IMR-90 (cell line): ENCODE measurements at places on chromosomes 7 and 10. TPM values are rescaled to one million over a fixed set of nuclear protein-coding genes. Genes with fewer than 3 reads are reported as not detected.

Gene PRSS37
- total RNA-seq: not detected in 2 replicates

DNA sequence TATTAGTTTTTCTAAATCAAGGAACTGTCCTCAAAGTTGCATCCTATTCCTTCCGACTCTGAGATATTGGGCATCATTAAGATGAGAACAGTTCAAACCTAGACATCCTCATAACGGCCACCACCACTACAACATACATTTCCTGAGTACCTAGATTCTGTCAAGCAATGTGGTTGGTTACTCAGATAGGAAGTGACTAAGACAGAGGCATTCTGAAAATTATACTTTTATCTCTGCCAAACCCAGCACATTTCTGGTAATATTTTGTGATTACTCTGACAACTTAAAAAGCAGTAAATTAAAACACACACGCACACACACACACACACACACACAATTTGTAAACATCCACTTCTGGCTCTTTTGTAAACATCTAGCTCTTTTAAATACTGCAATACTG is 291.2 kb upstream of the MEOX2 start:
- no peaks in the 10 kb centered on the region for H3K36me3 ChIP-seq
- H3K27me3 ChIP-seq: no peaks in the 10 kb centered on the region
- no peaks in the 10 kb centered on the region; the same call in 1 of the 2 replicates for H3K4me1 ChIP-seq
- no peak overlapping the region for H3K4me3 ChIP-seq
- DNase-seq: peak; percentile 63

Gene BBIP1
- total RNA-seq: 17.4 and 21.7 TPM in 2 replicates

DNA sequence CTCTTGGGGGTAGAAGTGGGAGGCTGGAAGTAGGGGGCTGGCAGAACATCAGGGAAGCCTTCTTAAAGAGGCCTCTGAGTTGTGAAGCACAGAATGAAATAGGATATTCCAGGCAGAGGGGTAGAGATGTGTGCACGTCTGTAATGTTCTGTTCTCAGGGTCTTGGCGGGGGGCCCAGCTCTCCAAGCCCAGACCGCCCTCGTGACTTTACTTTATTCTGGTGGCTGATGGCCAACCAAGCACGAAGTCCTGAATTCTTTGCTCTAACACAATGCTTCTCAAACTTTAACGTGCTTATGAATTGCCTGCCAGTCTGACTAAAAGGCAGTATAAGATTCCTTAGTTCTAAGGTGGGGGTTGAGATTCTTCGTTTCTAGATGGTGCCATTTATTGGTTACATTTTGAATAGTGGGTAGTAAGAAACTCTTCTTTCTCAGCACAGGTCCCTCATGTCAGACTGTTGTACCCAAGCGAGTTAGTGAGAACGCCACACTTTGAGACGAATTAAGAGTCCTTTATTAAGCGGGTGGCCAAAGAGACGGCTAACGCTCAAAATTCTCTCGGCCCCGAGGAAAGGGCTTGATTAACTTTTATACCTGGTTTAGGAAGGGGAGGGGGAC is 8.2 kb downstream of the PRXL2A start:
- H3K4me1 ChIP-seq: peaks cover 3% of the 10 kb centered on the region; the same call in 1 of the 2 replicates
- H3K27me3 ChIP-seq: peaks cover 3% of the 10 kb centered on the region; the same call in 1 of the 2 replicates
- no peak for DNase-seq
- H3K27ac ChIP-seq: no peak overlapping the region
- H3K4me3 ChIP-seq: no peak overlapping the region
- H3K36me3 ChIP-seq: no peaks in the 10 kb centered on the region

DNA sequence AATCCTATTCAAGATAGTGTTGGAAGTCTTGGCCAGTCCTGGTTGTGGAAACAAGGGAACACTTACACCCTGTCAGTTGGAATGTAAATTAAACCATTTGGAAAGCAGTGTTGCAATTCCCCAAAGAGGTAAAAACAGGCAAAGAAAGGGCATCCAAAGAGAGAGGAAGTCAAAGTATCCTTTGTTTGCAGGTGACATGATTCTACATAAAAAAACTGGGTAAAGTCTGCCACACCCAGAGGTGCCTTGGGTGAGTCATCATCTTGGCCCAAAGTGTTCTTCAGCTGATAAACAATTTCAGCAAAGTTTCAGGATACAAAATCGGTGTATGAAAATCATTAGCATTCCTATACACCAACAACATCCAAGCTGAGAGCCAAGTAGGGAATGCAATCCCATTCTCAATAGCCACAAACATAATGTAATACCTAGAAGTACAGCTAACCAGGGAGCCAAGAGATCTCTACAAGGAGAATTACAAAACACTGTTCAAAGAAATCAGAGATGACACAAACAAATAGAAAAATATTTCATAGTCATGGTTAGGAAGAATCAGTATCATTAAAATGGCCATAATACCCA is 278.7 kb downstream of the SDK1 start:
- no peak overlapping the region for H3K27ac ChIP-seq
- no peak for DNase-seq
- H3K27me3 ChIP-seq: no peaks in the 10 kb centered on the region
- H3K4me1 ChIP-seq: no peaks in the 10 kb centered on the region
- H3K36me3 ChIP-seq: no peaks in the 10 kb centered on the region

Gene ACTA2
- total RNA-seq: 757 and 978 TPM in 2 replicates

DNA sequence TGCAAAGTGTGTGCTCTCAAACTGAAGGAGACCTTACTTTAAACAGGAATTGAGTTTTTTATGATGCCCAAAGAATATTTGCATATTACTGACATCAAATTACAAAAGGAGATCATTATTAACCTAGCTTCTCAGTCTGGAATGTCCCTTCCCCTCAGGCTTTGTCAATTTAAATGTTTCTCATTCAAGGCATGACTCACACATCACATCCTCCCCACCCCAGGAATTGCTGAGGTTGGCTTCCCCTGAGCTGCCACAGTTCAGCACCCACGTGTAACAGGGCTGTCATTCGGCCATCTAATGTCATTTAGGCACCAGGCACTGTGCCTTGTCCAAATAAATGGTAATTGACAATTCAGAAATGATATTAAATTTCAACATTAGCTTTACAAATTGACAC is 305.9 kb upstream of the MGMT start:
- H3K27ac ChIP-seq: no peak overlapping the region
- no peaks in the 10 kb centered on the region for H3K4me1 ChIP-seq
- no peaks in the 10 kb centered on the region for H3K36me3 ChIP-seq
- H3K27me3 ChIP-seq: no peaks in the 10 kb centered on the region
- DNase-seq: peak; percentile 5

- no peak overlapping the region for H3K27ac ChIP-seq
- H3K4me1 ChIP-seq: no peaks in the 10 kb centered on the region
- no peak overlapping the region for H3K4me3 ChIP-seq
- H3K27me3 ChIP-seq: no peaks in the 10 kb centered on the region
- no peak for DNase-seq
These were observed 606.0 kb downstream of the ARL4A start for GRCh38 chr7:13293264-13294002.

DNA sequence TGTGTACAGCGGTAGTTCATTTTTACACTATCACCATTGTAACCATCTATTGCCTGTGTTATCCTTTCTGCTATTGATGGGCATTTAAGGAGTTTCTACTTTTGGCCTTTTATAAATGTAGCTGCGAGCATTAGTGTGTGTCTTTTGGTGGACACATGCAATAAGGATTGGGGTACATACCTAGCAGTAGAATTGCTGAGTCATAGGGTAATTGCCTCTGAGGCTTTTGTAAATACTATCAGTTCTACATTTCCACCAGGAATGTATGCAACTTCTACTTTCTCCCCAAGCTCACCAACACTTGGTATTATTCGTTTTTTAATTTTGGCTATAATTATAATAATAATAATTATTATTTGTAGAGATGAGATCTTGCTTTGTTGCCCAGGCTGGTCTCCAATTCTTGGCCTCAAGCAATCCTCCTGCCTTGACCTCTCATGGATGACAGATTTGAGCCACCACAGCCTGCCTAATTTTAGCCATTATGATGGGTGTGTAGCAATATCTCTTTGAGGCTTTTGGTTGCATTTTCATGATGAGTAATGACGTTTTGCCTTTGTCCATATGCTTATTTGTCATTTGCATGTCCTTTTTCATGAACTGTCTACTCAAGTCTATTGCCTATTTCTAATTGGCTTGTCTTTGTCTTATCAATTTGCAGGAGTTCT is 277.0 kb downstream of the ACTR3B start:
- H3K27ac ChIP-seq: no peak overlapping the region
- H3K4me1 ChIP-seq: no peaks in the 10 kb centered on the region
- no peaks in the 10 kb centered on the region for H3K36me3 ChIP-seq
- DNase-seq: no peak

DNA sequence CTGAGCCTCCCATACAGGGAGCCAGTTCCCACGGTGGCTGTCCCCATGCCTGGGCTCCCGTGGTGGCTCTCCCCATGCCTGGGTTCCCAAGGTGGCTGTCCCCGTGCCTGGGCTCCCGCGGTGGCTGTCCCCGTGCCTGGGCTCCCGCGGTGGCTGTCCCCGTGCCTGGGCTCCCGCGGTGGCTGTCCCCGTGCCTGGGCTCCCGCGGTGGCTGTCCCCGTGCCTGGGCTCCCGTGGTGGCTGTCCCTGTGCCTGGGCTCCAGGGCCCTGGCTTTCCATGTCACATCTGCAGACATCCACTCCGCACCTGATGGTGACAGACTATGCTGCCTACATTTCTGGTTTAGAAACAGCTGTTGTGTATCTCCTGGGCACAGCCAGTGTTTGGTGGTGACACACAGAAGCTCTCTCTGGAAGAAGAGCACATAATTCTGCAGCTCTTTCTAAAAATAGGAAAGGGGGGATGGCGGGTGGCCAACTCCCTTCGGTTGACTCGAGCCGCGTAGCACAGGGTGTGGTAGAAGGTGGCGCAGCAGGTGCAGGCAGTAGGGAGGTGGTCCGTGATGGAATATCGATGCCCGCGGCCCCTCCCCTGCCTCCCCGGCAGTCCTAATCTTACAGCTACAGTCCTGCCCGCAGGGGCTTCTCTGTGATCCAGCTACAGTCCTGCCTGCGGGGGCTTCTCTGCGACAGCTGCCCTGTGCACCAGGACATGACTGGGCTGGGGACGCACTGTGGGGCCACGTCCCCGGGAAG is 251.2 kb downstream of the DNAJB6 start:
- H3K4me3 ChIP-seq: no peak overlapping the region
- no peaks in the 10 kb centered on the region for H3K36me3 ChIP-seq
- H3K4me1 ChIP-seq: no peaks in the 10 kb centered on the region
- no peak overlapping the region for H3K27ac ChIP-seq

Gene NPC1L1
- total RNA-seq: not detected in 2 replicates

Gene LRRD1
- under 0.01 TPM in 2 replicates for total RNA-seq

DNA sequence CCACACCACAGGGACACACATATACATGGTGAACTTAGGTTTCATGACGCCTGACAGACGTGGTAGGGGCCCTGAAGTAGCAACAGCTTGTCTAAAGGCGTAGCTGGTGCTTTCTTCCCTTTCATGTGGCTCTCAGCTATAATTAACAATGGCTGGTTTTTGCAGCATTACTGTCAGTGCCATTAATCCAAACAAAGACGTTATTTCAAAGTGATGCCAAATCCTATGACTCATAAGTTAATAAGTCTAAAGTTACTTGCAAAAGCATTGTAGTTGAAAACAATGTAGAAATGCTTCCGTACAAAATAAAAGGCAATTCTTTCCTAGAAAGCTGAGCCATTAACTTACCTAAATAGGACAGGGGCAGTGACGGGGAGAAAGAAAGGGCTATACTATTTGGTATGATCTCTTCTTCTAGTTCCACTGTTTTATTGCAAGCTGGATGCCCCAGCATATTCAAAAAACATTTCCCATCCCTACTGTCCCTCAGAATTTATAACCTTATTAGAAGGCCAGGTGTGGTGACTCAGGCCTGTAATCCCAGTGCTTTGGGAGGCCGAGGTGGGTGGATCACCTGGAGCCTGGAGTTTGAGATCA is 105.4 kb downstream of the ODAD2 start:
- H3K4me3 ChIP-seq: no peak overlapping the region
- H3K4me1 ChIP-seq: peaks cover 2% of the 10 kb centered on the region; the same call in 1 of the 2 replicates
- DNase-seq: peak; percentile 31
- no peak overlapping the region for H3K27ac ChIP-seq
- H3K27me3 ChIP-seq: peaks cover 4% of the 10 kb centered on the region
- no peaks in the 10 kb centered on the region for H3K36me3 ChIP-seq

GRCh38 chr7:77867537-77867865 is 68.9 kb downstream of the PHTF2 start:
- H3K27ac ChIP-seq: peak overlapping the region; percentile 50; the same call in 1 of the 2 replicates
- no peaks in the 10 kb centered on the region; the same call in 1 of the 2 replicates for H3K36me3 ChIP-seq
- peaks cover 6% of the 10 kb centered on the region for H3K4me1 ChIP-seq
- DNase-seq: peak; percentile 41
- H3K27me3 ChIP-seq: no peaks in the 10 kb centered on the region
- no peak overlapping the region for H3K4me3 ChIP-seq

GRCh38 chr7:103379270-103379975 is 32.0 kb downstream of the PSMC2 start:
- H3K4me3 ChIP-seq: no peak overlapping the region
- peaks cover 7% of the 10 kb centered on the region for H3K27me3 ChIP-seq
- no peak for DNase-seq
- no peak overlapping the region for H3K27ac ChIP-seq
- H3K36me3 ChIP-seq: no peaks in the 10 kb centered on the region

GRCh38 chr10:5543623-5544022 is 18.9 kb downstream of the CALML3 start:
- no peaks in the 10 kb centered on the region for H3K27me3 ChIP-seq
- no peak overlapping the region for H3K27ac ChIP-seq
- peak; percentile 59 for DNase-seq

DNA sequence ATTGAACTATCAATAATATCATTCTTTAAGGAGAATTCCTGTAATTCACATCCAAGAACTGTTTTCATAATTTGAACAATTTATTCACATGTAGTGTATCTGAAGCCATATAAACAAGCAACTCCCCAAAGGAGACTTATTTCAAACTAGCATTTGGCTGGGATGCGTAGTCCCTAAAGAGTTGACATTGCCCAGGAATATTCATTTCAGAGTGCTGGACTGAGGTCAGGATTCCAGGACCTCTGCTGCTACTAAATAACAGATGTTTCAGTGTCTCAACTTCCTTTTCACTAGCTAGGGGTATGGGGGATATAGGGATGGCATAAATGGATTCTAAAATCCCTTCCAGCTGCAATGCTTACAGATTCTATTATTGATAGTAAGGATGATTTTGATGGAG is 177.0 kb downstream of the TSPAN12 start:
- no peaks in the 10 kb centered on the region for H3K36me3 ChIP-seq
- no peak overlapping the region for H3K27ac ChIP-seq
- no peaks in the 10 kb centered on the region for H3K4me1 ChIP-seq
- no peak overlapping the region for H3K4me3 ChIP-seq

DNA sequence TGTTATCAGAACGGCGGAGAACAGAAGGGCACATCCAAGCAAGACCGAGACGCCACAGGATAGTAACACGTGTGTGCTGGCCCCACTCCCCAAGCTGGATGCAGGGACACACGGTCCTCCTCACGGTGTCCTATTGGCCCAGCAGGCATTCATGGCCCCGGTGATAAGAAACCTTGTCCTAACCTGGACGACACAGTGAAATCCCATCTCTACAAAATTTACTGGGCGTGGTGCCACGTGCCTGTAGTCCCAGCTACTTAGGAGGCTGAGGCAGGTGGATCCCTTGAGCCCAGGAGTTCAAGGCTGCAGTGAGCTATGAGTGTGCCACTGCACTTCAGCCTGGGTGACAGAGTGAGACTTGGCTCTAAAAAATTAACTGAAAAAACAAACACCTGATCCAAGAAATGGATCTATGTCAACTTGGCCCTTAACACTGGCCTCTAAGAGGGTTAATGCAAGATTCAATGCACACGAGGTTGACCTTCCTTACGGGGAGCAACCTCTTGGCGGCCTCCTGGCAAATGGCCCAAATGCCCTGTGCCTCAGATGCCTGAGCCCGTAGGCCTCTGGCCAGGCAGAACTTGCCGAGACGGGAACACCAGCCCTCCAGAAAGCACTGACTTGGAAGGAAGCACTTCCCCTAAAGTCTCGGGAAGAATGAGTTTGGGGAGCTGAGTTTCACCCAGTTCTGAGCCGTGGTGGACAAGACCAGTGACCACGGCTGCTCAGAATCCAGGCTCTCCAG is 72.3 kb downstream of the ZRANB1 start:
- DNase-seq: no peak
- no peak overlapping the region for H3K27ac ChIP-seq
- H3K4me1 ChIP-seq: peaks cover 3% of the 10 kb centered on the region; the same call in 1 of the 2 replicates
- H3K27me3 ChIP-seq: no peaks in the 10 kb centered on the region

Gene PNLIPRP1
- total RNA-seq: not detected in 2 replicates

Gene COL13A1
- 10.8 and 12.2 TPM in 2 replicates for total RNA-seq
